ENCODE measurements at places on chromosomes 2 and 18.

- DNase-seq = no peak
Observed at GRCh38 chr2:62800618-62801017, 95.1 kb downstream of the EHBP1 start.

- no peak for DNase-seq
Observed at GRCh38 chr2:85187069-85187468, 53.9 kb downstream of the TCF7L1 start.

DNA sequence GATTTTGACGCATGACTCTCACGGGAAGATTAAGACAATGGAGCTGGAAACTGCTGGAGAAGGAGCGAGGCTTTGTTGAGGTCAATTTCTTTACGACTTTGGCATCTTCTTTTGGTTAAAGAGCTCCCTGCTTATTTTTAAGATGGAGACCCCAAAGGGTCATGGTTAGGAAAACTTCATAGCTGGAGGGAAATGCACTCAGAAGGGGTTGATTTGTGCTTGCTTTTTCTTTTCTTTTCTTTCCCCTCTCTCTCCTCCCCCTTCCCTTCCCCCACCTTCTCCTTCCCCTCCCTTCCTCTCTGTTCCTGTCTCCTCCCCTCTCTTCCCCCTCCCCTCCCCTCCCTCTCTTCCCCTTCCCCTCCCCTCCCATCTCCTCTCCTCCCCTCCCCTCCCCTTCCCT is 79.0 kb downstream of the TNP1 start:
- DNase-seq = no peak

- DNase-seq = no peak
Observed at GRCh38 chr2:50591642-50592041, 440.3 kb downstream of the NRXN1 start.

DNA sequence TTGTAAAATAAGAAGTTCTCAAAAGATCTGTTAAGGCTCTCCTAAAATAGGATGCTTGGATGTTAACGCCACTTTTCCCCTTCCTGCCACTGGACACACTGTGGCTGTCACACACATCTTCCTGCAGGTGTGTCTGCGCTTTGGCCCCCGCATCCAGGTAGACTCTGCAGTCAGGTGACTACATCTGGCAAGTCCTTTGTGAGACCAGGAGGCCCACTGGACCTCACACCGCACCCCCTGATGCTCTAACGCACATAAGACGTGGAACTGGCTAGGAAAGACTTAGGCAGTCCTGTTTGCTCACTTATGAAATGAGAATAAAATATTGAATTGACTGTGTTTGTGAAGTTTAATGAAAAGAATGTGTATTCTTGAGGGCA is 67.6 kb upstream of the PXDN start:
- no peak for DNase-seq

Data from stimulated activated CD8-positive, alpha-beta memory T cell treated with anti-CD3 and anti-CD28 coated beads, Interleukin-15, amount 100 ng/mL, for 4 hours (primary cell).